Activated CD8-positive, alpha-beta T cell treated with anti-CD3 and anti-CD28 coated beads, Interleukin-2, amount 10 ng/mL, durations not matched to agents 7 days and 5 days (primary cell): ENCODE measurements at places on chromosomes 2 and 18. TPM values are rescaled to one million over a fixed set of nuclear protein-coding genes. Genes with fewer than 3 reads are reported as not detected.

ALKAL2 gene
- not detected for total RNA-seq

GYPC gene
- 163 TPM for total RNA-seq

TEX44 gene
- total RNA-seq: not detected

VWC2L gene
- total RNA-seq: not detected

AGXT gene
- total RNA-seq: not detected

TMEM18 gene
- 32.0 TPM for total RNA-seq

FAM237A gene
- total RNA-seq: not detected

GNLY gene
- total RNA-seq: 143 TPM

CCDC68 gene
- total RNA-seq: not detected

SCN1A gene
- not detected for total RNA-seq

CD226 gene
- total RNA-seq: 47.6 TPM

CAPN14 gene
- total RNA-seq: not detected
